ENCODE measurements at places on chromosomes 7 and 10.

DNA sequence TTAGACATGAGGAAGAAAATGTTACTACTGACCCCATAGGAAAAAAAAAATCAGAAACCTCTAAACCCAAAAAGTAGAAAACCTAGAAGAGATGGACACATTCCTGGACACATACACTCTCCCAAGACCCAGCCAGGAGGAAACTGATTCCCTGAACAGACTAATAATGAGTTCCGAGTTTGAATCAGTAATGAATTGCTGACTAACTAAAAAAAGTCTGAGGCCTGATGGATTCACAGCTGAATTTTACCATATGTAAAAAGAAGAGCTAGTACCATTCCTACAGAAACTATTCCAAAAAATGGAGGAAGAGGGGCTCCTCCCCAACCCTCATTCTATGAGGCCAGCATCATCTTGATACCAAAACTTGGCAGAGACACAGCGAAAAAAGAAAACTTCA is 75.8 kb downstream of the HBP1 start:
- DNase-seq = no peak

- no peak for DNase-seq
Measured at GRCh38 chr10:48614481-48615390, 9.9 kb upstream of the ARHGAP22 start.

DNA sequence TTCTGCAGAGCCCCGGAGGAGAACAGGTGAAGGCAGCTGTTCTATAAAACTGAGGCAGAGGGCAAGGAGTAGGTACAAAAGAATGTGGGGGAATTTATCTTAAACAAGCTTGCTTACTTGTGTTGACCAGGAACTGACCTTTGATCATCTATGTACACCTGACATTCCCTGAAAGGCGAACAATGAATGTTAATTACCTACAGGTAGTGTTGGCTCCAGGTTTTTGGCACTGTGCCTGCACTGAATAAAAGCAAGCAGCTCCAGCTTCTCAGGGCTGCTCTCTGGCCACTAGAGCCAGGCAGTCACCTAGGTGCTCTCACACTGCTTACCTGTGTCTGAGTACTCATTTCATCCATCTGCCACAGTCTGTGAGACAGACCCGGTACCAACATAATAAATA is 87.0 kb downstream of the RAPGEF5 start:
- no peak for DNase-seq

DNA sequence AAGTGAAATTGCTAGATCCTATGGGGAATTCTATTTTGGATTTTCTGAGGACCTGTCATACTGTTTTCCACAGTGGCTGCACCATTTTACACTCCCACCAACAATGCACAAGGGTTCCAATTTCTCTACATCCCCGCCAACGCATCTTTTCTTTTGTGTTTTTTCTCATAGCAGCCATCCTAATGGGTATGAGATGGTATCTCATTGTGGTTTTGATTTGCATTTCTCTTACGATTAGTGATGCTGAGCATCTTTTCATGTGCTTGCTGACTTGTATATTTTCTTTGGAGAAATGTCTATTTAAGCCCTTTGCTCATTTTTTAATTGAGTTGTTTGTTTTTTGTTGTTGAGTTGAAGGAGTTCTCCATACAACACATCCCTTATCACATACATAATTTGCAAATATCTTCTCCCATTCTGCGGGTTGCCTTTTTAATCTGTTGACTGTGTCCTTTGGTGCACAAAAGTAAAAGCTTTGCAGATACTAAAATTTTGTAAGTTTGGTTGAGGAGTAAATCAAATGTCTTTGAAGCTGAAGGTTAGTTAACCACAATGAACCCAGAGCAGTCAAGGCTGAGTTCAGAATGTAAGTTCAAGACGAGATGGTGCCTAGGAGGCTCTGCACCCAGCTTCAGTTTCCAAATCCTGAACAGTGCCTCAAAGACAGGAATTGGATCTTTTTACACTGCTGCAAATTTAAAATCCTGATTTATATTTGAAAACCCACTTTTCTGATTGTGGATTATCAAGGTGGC is 195.4 kb downstream of the COBL start:
- DNase-seq = no peak

DNA sequence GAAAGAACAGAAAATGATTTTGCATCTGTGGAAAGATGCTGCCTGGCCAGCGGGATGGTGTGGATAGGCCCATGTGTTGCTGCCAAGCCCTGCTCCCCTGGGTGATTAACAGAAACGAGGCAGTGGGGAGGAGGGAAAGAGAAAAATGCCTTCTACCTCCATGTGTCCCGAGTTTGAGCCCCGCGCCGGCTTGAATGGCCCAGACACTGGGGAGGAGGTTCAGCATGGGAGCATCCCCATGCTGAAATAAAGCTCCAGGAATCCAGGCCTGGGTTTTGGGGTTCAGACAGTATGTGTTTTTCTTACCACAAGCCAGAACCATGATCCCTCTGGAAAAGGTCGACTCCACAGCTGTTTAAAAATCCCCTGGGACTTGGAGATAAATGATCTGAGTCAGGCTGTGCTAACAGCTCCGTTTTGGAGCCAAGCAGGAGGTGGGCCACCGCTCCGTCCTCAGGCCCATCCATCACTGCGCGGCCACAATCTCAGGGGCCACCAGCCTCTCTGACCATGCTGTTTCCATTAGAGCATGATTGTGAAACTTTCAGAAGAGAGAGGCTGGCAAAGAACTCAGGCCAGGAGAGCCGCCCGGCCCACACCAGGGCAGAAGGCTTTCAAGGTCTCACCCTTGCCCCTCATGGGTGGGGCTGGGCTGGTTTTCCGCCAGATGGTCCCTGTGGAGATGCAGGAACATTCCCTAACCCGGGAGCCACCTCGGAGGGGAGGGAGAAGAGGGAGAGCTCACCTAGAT is 299.7 kb downstream of the ZEB1 start:
- DNase-seq = no peak

DNA sequence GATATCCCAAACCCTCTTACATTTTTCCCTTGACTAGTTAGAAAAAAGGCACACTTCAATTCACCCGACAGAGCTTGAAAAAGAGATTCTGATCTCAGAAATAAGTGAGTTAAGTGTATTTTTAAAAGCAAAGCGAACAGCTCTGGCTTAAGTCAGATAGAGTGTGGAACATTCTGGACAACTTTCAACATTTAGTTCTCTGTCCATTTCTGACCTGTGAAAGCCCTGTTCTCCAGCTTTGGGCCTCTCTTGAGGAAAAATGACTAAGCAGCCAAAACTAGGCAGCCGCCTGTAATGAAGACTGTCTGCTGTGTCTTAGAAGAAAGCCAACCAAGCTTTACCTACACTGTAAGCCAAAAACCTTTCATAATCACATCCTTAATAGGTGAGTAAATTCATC is 50.5 kb downstream of the CDK6 start:
- DNase-seq = no peak

GRCh38 chr7:91811236-91811635 is 69.3 kb downstream of the MTERF1 start:
- DNase-seq = no peak

DNA sequence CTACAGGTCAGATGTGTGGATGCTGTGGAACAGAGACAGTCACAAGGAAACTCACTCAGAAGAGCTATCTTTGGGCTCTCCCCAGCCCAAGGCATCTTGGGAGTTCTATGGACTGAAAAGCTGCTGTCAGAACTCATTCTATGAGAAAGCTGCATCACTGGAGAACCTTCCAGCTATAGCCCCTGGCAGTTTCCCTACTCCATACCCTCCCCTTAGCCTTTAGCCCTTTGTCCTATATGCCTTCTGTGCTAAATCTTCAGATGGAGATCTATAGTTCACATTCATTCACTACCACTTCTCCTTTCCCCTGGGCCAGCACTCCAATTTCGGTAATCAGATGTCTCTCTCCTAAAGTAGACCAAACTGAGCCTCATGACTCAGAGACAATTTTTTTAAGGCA is 6.9 kb downstream of the WNT8B start:
- no peak for DNase-seq

GRCh38 chr10:11324761-11325321 is 286.6 kb downstream of the USP6NL start:
- DNase-seq = no peak

DNA sequence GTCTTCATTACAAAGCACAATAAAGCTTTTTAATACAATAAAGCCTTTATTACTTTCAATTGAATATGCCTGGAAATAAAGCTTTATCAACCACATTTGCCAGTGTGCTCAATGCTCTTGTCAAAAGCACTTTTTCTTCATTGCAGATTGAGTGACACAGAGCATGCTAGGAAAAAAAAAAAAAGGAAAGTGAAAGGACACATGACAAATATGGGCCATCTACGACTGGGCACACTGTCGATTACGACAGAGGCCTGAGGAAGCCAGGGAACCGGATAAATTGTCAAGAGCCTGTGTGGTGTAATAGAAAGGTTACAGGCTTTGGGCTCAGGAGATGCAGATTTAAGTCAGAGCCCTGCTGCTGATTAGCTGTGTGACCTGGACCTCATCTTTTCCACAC is 84.8 kb upstream of the LRGUK start:
- DNase-seq = no peak

DNA sequence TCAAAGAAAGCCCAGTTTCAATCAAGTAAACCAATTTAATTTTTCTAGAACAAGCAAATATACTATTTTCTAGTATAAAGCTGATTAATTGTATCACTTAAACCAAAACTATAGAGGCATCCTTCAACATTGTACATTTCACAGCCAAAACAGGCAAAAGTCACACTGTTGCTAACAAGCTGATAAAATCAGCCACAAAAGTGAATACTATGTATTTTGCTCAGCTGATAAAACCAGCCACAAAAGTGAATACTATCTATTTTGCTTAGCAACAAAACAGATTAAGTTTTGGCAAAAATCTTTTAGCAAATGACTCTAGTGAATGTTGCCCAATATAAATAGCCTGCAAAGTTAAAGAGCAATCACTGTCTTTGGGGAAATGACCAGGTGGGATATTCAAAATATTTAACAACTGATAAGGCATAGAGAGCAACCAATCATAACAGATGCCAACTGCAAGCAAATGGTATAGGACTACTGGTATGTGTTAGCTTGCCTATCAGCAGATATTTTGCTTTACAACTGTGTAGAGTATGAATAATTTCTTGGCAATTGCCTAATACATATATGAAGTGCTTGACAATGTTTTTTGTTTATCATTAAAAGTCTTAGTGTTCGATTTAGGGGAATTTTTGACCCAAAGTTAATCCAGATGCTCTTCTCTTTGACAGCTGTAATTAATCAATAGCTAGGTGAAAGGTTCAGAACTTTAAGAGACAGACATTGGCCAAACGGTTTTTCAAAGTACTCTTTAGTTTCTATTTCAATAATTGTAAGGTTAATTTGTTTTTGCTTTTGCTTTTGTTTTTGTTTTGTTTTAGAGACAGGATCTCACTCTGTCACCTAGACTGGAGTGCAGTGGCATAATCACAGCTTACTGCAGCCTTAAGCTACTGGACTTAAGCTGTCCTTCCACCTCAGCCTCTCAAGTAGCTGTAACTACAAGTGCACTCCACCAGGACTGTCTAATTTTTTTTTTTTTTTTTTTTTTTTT is 44.4 kb upstream of the SP4 start:
- DNase-seq = no peak

DNA sequence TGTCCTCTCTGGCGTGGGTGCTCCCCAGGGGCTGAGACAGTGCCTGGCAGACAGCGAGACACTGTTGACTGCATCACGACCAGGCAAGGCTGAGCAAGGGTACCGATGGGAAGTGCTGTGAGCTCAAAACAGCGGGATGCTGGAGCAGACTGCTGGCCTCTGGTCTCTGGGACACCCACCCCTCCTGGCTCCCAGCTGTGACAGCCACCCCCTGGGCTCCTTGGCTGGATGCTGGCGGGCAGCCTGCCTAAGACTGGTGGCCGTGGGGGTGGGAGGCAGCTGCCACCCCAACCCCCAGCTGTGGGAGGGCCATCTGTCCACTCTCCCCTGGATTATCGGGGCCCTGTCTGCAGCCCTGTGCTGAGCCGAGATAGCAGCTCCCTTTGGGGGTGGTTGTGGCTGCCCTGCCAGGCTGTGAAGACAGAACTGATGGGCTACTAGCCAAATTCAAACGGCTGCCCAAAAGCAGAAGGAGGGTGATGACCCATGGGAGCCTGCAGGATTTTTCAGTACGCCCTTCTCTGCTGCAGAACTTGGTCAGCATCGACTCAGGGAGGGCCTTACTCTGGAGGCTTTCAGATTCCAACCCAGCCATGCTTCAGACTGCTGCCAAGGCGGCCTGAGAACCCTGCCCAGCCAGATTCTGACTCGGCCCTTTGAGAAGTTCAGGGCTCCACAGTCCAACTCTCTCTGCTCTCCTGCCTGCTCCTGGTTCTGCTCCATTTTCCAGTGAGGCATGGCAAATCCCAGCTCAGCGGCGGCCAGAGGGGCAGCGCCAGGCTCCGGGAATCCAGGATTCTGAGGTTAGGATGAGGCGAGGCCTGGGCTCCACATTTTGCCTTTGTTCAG is 125.3 kb downstream of the NEURL1 start:
- DNase-seq = no peak

GRCh38 chr7:140719721-140720120 is 23.2 kb downstream of the NDUFB2 start:
- DNase-seq = no peak

DNA sequence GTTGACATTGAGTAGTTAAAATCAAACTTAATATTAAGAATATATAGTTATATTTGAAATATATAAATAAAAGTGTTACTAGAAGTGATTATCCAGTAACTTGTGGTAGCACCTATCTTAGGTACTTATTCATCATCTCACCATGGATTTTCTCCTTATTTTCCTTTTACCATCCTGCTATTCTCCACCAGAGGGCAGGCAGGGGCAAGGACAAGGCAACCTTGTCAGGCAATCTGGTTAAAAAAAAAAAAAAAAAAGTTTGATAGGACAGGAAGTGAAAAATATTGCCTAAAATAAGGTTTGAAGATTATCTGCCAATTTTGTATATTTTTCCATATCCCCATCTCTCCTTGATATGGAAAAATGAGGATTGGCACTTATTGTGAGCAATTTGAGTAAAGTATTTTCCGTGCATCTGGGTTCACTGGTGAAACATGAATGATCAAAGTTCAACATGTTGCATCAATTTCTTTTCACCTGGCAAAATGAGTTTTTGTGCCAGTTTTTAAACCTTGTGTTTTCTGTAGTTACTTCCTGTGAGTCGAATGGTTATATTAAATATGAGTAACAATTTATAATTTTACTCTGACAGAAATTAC is 256.7 kb downstream of the AGMO start:
- DNase-seq = no peak

DNA sequence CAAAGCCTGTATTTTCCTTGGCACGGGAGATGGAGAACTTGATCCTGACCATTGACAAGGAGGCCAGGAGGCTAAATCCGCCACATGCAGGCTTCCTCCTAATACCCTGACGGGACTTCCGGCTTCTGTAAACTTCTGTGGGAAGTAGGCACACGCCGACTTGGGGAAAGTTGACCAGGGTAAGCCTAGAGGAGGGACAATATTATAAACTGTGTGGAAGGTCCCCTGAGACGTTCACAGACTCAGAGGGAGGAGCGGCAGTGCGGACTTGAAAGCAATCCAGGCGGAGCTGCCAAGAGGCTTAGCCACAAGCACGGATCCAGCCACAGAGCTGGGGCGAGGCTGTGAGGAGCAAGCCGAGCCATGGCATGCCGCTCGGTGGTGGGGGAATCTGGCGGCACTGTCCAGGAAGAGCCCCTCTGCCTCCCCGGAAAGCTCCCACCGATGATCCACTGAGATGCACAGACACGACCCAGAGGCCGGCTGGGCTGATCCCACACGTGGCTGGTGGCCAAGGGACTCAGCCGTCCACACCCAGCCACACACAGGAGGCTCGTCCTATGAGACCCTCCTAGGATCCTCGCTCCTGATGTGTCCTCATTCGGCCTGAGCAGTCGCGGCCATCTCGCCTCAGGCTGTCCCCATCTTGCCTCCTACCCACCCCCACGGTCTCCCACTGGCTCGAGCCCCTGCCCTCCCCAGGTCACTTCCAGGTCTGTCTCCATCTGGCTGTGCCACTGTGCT is 40.0 kb upstream of the INSIG1 start:
- DNase-seq = no peak

- DNase-seq = no peak
Measured at GRCh38 chr10:95208702-95209391, 14.8 kb downstream of the ACSM6 start.
